Transverse colon (tissue), 4 donors: ENCODE measurements at places on chromosomes 6 and 20. TPM values are rescaled to one million over a fixed set of nuclear protein-coding genes. Genes with fewer than 3 reads are reported as not detected.

Gene BPI
- total RNA-seq = not detected

Gene SLC32A1
- not detected for total RNA-seq

Gene SYTL3
- 6.4 TPM for total RNA-seq

Gene FAM83C
- not detected for total RNA-seq

Gene MTFR2
- total RNA-seq = 5.8 TPM

Gene DDX39B
- total RNA-seq = 519 TPM

Gene UNC5CL
- total RNA-seq = 2.5 TPM

Gene GSTA3
- total RNA-seq = not detected

Gene ANKRD66
- total RNA-seq = not detected

Gene PRR18
- not detected for total RNA-seq

Gene PRL
- not detected for total RNA-seq
